ENCODE measurements at places on chromosomes 1 and 21.

GRCh38 chr1:109617291-109617801 is 2.1 kb downstream of the GNAT2 start:
- no peak for DNase-seq

- peak; percentile 23 for DNase-seq
These were observed 1.5 kb downstream of the CEPT1 start for GRCh38 chr1:111141245-111142220.

- DNase-seq, result no peak
These were observed 436.7 kb upstream of the TMPRSS15 start for GRCh38 chr21:18840239-18840638.

- DNase-seq, result no peak
These were observed 13.2 kb downstream of the COQ8A start for GRCh38 chr1:226953175-226953800.

- DNase-seq, result no peak
These were observed 84.3 kb upstream of the ARHGAP29 start for GRCh38 chr1:94321662-94322061.

DNA sequence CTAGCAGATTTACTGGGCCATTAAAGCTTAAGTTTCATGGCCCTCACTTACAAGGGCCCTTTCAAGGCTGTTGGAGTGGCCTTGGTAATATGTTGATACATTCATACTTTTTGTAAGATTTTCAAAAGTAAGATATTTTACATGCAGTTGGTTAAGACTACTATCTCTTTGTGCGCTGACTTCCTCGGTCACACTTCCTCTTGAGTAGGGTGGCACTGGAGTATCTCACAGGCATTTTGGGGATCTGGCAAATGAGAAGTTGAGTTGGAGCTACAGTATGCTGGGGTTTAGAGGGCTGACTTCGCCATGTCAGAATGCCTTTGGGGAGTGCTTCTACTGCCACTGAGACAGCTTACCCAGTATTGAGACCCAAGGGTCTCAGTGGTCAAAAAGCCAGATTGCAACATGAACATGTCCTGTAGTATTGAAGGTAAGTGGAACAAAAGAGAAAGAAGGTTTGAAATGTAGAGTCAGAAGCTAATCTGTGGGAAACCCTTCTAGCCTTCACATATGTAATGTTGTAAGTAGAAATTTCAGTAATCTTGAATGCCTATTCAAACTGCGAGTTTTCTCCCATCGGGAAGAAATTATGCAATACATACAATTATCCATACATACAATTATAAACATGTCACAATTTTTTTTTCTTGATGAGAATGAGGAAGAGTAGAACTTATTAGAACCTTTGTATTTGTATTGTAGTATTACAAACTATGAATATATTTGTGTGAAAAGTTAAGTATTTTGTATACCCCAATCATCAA is 32.3 kb upstream of the RALGPS2 start:
- no peak for DNase-seq

DNA sequence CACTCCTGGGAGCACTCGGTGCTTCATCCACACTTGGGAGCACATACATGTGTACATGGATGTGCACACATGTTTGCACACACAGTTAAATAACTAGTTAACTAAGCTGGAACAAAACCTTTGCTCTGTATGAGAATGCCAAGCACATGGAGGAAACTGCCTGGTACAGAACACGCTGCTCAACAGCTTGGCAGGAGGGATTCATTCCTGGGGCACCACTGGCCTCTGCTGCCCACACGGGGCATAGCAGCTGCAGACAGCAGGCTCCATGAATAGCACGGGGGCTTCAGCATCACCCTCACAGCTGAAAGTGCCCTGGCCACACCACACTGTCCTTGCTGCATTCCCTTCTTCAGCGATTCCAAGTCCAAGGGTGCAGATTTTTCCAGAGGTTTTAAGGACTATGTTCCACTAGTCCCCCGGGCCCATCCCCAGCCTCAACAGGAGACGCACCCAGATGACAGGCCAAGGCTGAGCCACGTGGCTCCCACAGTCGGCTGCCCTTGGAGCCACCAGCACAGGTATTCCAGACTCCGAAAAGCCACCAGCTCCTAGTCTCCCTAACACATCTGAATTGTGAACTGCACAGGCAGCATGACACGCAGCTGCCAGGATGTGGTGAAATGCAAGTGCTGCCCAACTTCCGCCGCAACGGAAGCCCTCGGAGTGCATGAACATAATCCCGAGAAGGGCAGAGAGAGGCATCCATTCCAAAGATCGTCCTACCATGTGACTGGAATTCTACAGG is 16.9 kb downstream of the NPHP4 start:
- peak; percentile 63 for DNase-seq

DNA sequence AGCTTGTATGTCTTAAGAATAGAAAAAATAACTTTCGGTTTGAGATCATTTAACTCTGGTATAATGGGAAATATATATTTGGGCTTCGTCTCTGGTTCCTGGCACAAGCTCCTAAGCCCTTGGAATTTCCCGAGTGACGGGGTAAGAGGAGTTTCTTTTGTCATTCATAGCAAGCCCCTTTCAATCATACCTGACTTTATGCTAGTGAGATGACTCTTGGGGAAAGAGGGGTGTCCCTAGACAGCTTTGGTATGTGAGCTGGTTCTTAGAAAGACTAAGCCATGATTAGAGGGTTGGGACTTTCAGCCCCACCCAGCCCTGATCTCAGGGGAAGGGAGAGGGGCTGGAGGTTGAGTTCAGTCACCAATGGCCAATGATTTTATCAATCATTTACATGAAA is 13.9 kb upstream of the MTARC1 start:
- DNase-seq, result no peak
